ENCODE measurements at places on chromosomes 1 and 21. TPM values are rescaled to one million over a fixed set of nuclear protein-coding genes. Genes with fewer than 3 reads are reported as not detected.

- H3K27ac ChIP-seq: no peak overlapping the region
- no peaks in the 10 kb centered on the region for H3K36me3 ChIP-seq
- DNase-seq: no peak
- H3K4me3 ChIP-seq: no peak overlapping the region
- H3K27me3 ChIP-seq: peaks cover 11% of the 10 kb centered on the region
- no peaks in the 10 kb centered on the region for H3K4me1 ChIP-seq
These were observed 319.4 kb downstream of the BRINP2 start for GRCh38 chr1:177490036-177490639.

DNA sequence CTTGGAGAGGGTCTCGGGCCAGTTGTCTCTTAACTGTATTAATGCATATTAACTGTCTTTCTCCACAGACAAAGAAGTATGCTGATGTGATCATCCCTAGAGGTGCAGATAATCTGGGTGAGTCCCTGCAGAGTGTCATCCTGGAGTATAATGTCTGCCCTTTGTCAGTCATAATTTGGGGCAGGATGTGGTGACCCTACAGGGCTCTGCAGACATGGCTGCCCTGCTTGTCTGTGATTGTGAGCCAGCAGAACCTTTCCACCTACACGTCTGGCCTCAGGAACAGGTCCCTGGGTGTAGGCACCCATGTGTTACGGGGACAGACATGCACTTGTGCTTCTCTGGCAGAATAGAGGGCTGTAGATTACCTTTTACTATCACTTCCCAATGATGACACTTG, 78.4 kb downstream of the UCK2 start:
- H3K4me3 ChIP-seq: no peak overlapping the region
- H3K36me3 ChIP-seq: peaks cover 21% of the 10 kb centered on the region
- no peak overlapping the region for H3K27ac ChIP-seq

DNA sequence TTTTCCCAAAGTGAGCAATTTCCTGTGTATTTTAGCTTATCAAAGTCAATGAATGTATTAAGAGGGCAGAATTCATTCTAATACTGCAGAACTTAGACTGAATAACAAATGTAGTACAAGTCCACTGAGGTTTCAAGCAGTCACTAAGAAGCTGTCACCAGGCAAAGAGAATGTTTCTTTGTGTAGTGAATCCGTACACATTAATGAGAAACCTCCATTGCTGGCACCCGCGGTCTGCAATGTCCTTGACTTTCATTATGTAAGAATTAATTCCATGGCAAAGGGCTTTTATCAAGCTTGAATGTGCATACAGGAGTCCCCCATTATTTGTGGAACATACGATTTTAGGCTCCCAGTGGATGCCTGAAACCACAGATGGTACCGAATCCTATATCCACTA, 719.5 kb upstream of the TMPRSS15 start:
- no peak overlapping the region for H3K4me3 ChIP-seq
- H3K27me3 ChIP-seq: no peaks in the 10 kb centered on the region
- H3K27ac ChIP-seq: no peak overlapping the region

DNA sequence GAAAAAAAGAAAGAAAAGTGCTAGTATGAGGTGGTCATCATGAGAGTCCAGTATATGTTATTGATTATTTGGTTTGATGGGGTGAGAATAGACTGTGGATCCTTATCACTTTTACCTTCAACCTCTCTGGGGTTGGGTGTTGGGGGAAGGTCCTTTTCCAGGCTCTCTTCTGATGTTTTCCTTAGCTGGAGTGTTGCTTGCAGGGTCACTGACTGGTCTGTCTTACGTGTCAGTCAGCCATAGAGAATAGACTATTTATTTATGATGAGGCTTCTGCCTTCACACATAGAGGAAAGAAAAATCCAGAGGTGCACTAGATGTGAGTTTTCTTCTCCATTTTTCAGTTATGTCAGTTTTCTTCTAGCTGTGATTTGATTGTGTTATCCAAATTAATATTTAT, 36.5 kb downstream of the MAP3K21 start:
- H3K27me3 ChIP-seq: peaks cover 37% of the 10 kb centered on the region
- no peak overlapping the region for H3K4me3 ChIP-seq
- no peak overlapping the region for H3K27ac ChIP-seq
- peaks cover 6% of the 10 kb centered on the region for H3K4me1 ChIP-seq

GRCh38 chr21:42258885-42259407, 40.0 kb downstream of the ABCG1 start:
- no peak for DNase-seq
- H3K27ac ChIP-seq: no peak overlapping the region
- H3K27me3 ChIP-seq: peaks cover 13% of the 10 kb centered on the region
- H3K36me3 ChIP-seq: no peaks in the 10 kb centered on the region
- H3K4me1 ChIP-seq: peaks cover 60% of the 10 kb centered on the region

The KRTAP7-1 gene
- total RNA-seq: not detected

The DCST1 gene
- not detected for total RNA-seq

- no peaks in the 10 kb centered on the region for H3K27me3 ChIP-seq
- H3K36me3 ChIP-seq: no peaks in the 10 kb centered on the region
- H3K4me1 ChIP-seq: no peaks in the 10 kb centered on the region
- no peak overlapping the region for H3K27ac ChIP-seq
- H3K4me3 ChIP-seq: no peak overlapping the region
- no peak for DNase-seq
These were observed 37.2 kb downstream of the NUP210L start for GRCh38 chr1:154117642-154118041.

The WNT4 gene
- total RNA-seq: 0.08 TPM

- DNase-seq: no peak
- H3K27me3 ChIP-seq: no peaks in the 10 kb centered on the region
- no peak overlapping the region for H3K4me3 ChIP-seq
- H3K4me1 ChIP-seq: peaks cover 22% of the 10 kb centered on the region
- H3K27ac ChIP-seq: no peak overlapping the region
These were observed 20.3 kb upstream of the PLCH2 start for GRCh38 chr1:2455757-2456156.

- H3K27me3 ChIP-seq: no peaks in the 10 kb centered on the region
- peak overlapping the region; percentile 95 for H3K27ac ChIP-seq
- DNase-seq: no peak
These were observed 915 bp downstream of the CDC20 start for GRCh38 chr1:43359696-43360095.

The SPOCD1 gene
- 7.3 TPM for total RNA-seq

The BTBD19 gene
- total RNA-seq: 43.4 TPM
